CD8-positive, alpha-beta memory T cell (primary cell): ENCODE measurements at places on chromosomes 4 and X.

DNA sequence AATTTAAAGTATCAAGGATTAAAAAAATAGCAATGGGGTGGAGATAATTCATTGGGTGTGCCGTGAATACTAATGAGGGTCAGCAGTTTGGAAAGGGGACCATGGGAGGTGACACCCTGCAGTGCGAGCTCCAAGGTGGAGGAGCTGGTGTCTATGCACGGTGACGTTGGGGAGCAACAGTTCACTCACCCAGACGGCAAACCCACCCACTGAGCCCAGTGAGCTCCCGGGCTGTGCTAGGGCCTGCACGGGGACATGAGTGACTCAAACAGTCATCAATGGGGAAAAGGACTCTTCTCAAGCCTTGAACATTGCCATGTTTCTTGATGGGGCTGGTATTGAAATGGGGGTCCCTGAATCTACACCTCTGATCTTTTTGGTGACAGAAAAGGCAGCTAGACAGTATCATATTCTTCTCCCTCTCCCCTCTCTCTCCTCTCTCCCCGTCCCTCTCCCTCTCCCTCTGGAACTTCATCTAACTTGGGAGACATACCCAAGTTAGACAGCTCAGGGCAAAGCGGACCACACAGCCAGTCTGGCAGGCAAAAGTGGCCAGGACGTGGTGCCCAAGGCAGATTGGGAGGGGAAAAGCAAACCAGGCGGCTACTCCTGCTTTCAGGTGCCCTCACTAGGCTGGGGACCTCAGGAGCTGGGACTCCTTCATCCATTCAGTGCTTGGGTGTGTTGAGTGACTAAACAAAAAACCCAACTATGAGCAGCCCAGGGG, 26.3 kb upstream of the PPP2R2C start:
- DNase-seq: no peak

- DNase-seq: no peak
Measured at GRCh38 chr4:80610845-80611677, 275.5 kb downstream of the CFAP299 start.

- DNase-seq: no peak
Measured at GRCh38 chrX:41518127-41518840, 71.1 kb downstream of the NYX start.

DNA sequence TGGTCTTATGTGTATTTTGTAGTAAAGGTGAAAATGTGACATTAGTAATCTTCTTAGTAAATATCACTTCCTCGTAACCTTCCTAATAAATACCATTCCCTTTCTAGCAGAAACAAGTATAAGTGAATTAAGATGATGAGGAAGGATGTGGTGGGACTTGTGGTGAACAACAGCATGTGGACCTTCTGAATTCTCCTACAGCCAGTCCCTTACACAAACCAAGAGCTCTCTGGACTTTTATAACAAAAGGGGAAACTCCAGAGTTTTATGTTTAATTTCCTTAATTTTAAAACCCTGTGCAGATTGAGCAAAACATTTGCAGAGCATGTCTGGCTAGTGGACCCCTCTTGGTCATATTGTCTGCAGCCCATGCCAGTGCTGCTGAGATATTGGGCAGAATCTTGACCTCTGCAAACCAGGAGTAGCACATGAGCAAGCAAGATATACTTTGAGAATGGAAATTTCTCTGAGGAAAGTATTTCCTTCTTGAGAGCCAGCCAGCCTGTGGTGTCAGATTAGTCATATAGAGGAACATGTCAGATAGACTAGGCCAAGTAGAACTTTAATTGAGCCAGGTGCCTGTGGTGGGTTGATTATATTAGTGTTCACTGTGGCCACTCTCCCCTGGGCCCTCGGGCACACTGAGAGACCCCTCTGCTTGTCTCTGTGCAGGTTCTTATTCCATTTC, 328.2 kb downstream of the DKK2 start:
- no peak for DNase-seq

DNA sequence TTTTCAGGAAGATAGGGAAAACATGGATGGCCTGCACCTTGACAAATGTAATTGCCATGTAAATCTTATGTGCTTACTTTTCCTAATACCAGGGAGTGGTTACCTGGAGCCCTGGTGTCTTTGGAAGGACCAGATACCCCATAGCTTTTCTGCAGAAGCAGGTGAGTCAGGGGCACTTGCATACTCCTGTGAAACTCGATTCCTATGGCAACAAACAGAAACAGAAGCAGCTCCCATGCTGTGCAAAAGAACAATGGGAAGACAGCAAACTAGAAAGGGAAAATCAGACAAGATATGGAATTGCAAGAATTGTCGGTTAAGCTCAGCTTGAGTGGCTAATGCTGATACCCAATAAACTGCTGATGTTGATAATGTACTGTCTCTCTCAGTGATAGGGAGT, 117.4 kb upstream of the AFF2 start:
- DNase-seq: no peak

- no peak for DNase-seq
Measured at GRCh38 chrX:113048896-113049295, 208.3 kb upstream of the AMOT start.

DNA sequence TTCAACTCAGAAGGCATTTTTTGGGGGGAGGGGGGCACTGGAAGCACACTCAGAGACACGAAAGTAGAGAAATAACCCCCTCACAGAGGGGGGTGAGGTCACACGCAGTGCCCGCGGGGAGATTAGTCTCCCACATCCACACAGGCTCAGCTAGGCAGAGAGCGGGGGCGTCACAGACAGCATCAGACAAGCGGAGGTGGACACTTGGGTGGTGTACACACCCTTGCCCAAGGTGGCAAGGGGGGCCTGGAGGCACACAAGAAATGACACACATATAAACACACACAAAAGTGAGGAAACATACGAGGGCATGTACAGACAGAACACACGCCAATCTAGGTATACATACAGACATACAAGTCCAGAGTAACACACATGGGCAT, 637 bp upstream of the SYN1 start:
- DNase-seq: no peak

- no peak for DNase-seq
Measured at GRCh38 chrX:48511560-48511959, 2.8 kb downstream of the PORCN start.

DNA sequence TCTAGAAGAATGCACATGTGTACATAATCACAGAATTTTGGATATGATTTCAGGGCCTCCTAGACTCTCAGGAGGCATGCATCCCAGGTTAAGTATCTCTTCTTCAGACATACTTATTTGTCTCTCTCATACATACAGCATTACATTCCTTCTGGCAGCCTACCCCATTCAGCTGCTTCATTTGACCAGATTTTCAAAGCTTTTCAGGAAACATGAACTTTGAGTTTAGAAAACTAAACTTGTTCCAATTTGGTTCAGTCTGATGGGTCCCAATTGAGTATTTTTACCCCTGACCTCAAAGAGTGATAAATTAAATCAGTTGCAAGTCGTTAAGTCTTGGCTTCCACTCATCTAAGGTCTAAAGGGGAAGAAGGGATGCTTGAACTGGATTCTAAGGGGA, 330.9 kb downstream of the ARHGAP24 start:
- no peak for DNase-seq

GRCh38 chr4:67723341-67723740, 22.4 kb upstream of the UBA6 start:
- DNase-seq: no peak

GRCh38 chr4:30718021-30718542, 2.1 kb upstream of the PCDH7 start:
- DNase-seq: no peak

- DNase-seq: no peak
Measured at GRCh38 chrX:39481621-39482020, 616.1 kb downstream of the BCOR start.
